ENCODE measurements at places on chromosomes 12 and 14.
A peak's percentile ranks its signal among the peaks of the same experiment; 100 is the strongest.

GRCh38 chr14:87916103-87916885, 76.7 kb downstream of the GALC start:
- no peak for DNase-seq

DNA sequence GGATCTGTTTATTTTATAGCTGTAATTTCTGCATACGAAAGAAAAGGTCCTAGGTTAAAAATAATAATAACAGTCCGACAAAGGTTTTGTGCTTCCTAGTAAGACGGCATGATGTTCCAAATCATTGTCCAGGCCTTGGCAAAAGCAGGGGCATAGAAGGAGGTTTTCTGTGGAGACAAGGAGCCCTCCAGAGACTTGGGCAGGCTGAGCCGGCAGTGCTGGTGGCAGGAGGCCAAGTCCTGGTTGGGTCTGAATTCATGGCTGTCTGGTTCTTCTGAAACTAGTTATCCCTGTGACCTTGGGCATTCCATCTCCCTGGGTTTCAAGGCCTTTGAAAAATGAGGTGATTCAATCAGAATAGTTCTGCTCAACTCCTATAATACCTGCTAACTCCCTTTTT, 44.0 kb downstream of the KCNK13 start:
- no peak for DNase-seq

- peak; percentile 86 for DNase-seq
Observed at GRCh38 chr12:94805749-94806529, 155.6 kb upstream of the TMCC3 start.

- no peak for DNase-seq
Observed at GRCh38 chr14:82724316-82724715, 1190.7 kb upstream of the SEL1L start.

DNA sequence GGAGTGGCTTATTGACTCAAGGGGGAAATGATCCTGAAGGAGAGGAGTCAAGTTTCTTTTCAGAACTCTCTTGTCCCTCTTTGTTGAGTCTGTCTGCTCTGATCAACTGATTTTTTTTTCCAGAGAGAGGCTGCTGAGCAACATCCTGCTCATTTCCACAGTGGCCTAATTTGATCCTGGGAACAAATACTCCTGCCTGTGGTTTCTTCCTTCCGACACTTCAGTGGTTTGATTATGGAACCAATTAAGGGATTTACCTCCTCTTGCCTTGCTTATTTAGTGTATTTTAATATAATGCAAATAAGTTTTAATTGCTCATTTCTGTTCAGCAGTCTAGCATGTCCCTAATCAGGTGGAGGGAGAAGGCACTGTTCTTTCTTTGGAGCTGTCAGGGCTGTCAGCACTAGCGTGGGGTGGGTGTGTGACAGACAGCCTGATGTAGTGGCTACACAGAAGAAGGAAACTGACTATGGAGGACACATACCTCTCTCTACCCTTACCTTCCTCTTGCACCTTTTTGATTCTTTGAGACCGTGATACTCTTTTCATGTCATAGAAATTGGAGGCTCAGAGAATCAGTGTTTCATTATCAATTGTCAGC, 344.9 kb upstream of the STXBP6 start:
- no peak for DNase-seq

DNA sequence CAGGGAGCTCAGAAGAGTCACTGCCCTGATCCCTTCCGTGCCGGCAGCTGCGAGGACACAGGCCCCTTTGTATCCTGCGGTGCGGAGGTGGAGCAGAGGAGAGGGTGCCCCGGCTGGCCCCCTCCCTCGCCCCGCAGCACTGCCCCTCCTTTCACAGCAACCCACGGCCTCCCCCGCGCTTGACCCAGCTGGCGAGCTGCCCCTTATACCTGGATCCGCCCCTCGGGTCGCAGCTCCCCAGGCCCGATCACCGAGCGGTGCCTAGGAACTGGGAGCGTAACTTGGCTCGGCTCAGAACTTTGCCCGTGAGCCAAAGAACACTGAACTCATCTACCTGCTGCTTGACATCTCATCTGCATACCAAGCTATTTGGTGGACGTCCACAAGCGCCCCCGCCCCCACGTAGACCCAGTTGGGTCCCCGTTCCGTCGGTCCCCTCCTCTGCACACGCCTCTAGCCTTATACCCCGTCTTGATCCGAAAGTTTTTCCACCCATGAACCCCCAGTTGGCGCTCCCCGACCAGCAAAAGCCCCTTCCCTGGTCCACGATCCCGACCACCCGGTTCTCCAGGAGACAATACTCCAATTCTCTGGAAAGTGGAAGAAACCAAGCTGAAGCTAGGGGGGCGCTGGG, 697 bp upstream of the DNAJC14 start:
- DNase-seq: peak; percentile 25

DNA sequence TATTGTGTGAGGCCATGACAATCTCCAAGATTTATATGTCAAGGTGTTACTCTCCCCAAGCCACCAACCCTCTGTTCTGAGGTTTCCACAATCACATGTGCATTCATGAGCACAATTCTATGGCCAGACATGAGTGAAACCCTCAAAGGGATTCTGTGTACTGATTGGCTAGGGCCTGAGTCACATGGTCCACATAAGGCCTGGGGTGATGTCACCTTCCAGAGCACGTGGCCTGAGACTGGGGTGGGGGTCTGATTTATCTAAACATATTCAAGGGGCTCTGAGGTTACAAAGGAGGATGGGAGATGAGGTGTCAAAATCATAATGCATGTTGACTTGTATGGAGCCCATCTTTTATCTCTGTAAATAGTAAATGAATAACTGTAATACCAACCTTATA, 1369.9 kb upstream of the TMEM132C start:
- DNase-seq: no peak

DNA sequence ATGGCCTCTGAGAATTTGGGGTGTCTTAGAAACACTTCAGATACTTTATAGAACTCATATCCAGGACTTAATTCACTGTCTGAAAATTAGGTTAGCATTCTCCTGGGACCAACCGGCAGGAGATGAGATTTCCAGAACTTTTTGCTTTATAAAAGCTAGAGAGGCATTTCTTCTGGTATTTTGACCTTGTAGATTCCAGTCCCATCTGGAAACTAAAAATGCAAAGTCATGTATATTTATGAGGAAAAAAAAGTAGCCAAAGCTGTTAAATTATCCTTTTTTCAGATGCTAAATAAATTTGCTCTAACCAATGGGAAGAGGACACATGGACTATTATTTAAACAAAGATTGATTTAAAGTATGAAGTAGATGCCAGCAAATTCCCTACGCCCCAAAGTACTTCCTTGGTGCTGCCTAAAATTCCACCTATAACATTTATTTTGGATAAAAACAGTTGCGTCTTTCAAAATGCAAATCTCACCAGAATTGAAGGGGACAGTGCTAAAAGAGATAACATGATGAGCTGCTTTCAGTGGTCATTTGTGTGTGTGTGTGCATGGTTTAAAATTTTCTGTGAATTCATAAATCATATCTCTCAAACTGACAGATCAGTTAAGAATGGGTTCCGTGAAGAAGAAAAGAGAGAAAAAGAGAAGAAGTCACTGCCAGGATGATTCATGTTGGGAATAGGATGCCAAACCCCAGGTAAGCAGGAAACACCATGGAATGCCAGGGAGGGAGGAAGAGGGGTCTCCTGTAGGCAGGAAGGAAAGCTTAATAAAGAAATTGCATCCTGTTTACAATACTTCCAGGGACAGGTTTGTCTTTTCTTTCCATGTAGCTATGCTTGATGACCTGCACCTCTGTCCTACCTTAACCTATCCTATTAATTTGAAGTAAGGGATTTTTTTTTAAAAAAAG, 97.7 kb upstream of the RGS6 start:
- DNase-seq: no peak

GRCh38 chr14:70289138-70289537, 70.3 kb downstream of the COX16 start:
- no peak for DNase-seq

GRCh38 chr12:53798575-53798974, 46.8 kb upstream of the CISTR start:
- no peak for DNase-seq

- DNase-seq: no peak
Observed at GRCh38 chr12:86681060-86681459, 424.9 kb upstream of the MGAT4C start.

DNA sequence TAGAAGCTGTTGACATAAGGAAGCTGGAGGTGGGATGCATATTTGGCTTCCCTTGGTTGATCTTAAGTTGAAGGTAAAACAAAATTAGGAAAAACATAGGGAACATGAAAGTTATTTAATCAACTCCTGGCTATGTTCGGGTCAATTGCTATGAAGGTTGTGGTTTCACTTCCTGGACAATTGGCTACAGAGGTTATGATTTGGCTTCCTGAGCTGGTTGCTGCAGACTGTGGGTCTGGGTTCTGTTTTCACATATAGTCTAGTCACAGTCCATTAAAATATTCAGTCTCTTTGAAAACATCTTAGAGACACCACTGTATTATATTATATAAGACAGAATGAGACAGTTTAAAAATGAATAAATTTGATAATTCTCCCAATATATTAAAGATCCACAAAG, 895.2 kb upstream of the USP15 start:
- DNase-seq: no peak

DNA sequence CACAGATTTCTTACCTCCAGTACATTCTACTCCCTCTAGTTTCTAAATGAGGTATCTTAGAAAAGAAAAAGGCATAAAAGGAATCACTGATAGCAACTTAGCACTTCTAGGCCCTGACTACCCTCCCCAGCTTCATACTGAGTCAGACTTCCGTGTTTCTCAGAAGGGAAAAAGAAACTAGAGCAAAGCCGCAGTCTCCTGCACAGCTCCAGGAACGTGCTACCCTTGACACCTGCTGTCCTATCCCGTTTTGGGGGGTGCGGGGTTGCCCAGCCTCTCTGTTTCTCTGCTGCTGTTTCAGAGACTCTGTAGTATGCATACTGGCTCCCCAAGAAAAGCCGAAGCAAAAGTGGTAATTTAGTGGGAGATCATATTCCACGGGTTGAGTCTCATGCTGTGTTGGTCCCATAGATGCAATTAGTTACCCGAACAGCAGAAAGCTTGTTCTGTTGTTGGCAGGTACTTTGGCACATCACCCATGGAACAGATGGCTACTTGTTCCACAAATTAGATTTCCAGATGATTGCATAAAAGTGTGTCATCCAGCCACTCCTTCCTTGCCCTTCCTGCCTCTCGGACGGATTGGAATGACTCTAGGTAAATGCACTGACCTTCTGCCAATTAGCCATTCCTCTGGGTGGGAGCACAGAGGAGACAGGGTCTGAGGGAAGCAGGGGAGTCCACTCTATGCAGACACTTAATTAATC, 438.1 kb downstream of the FUT8 start:
- DNase-seq: no peak

DNA sequence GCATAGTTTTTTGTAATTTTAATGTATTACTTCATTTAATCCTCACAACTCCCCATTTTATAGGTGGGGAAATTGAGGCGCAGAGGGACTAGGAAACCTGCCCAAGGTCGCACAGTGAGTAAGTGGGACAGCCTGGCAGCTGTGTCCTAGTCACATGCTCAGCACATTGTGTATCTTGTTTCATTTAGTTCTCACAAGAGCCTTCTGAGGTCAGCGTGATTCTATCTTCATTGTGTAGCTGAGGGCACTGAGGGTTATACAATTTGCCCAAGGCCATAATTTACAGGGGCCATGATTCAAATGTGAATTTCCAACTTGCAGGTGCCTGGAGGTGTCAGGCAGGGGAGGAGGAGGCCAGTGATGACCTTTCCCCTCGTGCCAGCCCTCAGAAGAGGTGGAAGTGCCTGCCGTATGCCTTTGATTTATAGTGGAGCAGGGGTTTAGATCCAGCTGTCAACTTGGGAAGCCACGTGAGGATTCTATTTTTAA, 30.3 kb upstream of the SMOC1 start:
- no peak for DNase-seq

DNA sequence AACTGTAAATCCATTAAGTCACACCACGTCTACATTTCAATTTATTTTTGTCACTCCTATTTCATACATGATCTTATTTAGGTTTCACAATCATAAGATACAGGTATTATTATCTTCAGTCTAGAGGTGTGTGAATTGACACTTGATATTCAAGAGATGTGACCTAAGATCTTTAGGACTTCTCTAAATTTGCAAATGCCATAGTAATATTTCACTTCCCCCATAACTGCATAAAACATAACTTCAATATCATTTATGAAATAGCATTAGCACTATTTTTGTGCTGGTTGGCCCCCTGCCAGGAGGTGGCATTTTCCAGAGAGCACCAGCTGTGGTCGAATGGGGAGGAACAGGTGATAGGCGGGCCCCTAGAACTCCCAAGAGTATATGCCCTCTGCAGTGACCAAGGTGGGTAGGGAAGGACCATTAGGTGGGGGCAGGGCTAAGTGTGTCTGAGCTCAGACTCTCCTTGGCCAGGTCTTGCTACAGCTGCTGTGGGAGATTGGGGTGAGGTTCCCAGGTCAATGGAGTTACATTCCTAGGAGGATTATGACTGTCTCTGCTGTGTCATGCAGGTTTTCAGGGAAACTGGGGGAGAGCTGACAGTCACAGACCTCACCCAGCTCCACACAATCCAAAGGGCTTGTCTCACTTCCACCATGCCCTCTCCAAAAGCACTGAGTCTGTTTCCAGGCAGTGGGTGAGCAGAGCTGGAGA, 49.2 kb upstream of the ERGIC2 start:
- no peak for DNase-seq

DNA sequence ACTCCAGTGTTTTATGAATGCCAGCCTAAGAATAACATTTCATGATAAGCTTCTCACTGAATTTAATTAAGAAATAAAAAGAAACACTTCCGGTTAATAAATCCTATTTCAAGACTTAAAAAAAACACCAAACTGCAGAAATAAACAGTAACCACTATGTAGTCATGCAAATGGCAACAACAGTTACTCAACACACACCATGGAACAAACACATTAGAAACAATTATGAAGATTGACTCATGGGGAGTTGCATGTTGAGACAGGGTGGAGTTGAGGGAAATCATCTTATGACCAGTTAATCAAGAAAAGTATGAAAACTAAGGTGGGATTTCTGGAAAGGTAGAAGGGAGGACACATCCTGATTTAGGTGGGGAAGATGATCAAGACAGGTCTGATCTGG, 52.7 kb downstream of the PLBD1 start:
- no peak for DNase-seq

DNA sequence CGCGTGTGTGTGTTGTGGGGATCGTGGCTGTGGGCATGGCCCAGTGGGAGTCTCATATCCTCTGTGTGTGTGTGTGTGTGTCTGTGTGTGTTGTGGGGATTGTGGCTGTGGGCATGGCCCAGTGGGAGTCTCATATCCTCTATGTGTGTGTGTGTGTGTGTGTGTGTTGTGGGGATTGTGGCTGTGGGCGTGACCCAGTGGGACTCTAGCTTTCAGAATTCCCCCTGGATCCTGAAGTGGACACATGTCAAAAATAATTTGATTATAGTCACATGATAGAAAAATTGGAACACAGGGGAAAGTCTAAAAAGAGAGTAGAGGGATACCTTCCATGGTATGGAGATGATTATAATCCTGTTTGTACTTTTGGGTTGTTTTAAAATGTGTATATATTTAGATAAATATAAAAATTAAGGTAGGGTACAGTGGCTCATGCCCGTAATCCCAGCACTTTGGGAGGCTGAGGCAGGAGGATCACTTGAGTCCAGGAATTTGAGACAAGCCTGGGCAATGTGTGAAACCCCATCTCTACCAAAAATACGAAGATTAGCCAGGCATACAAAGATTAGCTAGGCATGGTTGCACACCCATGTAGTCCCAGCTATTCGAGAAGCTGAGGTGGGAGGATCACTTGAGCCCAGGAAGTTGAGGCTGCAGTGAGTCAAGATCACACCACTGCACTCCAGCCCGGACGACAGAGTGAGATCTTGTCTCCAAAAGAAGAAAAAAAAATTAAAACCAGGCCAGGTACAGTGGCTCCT, 11.0 kb downstream of the PAPLN start:
- no peak for DNase-seq

- DNase-seq: no peak
Observed at GRCh38 chr12:94851396-94852028, 152.0 kb downstream of the NDUFA12 start.

All from dermis microvascular lymphatic vessel endothelial cell (primary cell).